D721Med (cell line): ENCODE measurements at places on chromosomes 13 and 19.

DNA sequence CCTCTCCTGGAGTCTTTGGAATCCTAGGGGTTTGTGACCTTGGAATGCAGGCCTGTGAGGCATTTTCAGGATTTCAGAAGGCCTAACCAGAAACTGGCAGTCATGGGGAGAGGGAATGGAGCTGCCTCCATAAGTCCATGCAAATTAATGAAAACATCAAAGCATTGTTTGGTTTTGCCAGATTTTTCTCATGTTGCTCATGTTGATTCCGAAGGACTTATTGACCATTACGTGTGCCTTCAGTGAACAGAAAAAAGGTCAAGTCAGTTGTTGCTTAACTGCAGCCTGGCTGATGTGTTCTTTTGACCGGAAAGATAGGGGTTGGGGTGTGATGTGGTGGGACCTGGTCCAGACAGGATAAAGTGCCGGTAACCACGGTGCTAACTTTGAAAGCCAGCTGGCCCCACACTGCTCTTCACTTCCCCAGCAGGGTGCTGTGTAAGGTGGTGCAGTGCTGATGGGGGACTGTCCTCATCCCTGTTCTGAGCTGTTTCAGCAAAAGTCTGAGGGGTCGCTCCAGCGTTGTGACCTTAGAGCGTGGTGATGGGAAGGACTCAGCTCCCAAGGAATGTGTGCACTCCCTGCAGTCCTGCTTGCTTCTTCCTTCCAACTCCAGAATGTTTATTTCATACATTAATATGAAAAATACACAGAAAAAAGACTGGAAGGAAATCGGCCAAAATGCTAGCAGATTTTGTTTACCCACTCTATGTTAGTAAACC lies 3.5 kb downstream of the RNF113B start:
- no peak for DNase-seq

DNA sequence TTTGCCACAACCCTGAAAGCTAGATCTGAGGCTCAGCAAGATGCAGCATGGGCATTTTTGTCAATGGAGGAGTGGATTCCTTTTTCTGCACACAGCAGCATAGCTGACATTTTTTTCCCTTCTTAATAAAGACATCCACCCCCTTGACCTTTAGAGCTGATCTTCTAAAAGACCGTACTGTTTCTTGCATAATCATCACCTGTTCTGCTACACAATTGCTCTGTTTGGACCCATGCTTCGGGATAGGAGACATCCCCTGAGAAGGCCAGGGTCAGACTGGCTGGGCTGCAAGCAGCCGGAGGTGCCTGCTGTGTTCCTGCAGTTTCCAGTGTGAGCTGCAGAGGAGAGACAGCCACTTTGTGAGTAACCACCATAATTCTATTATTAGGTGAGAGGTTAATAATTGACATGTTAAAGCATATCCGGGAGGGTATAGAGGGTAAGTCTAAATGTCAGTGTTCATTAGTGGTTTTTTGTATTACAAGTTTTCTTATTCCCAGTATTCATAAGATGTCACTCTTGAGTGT lies 108.5 kb upstream of the C1QTNF9B start:
- no peak for DNase-seq

- no peak for DNase-seq
Observed at GRCh38 chr19:2982983-2983350, 5.6 kb downstream of the TLE6 start.

- DNase-seq, result no peak
Observed at GRCh38 chr19:51063664-51064063, 1.2 kb downstream of the KLK13 start.

DNA sequence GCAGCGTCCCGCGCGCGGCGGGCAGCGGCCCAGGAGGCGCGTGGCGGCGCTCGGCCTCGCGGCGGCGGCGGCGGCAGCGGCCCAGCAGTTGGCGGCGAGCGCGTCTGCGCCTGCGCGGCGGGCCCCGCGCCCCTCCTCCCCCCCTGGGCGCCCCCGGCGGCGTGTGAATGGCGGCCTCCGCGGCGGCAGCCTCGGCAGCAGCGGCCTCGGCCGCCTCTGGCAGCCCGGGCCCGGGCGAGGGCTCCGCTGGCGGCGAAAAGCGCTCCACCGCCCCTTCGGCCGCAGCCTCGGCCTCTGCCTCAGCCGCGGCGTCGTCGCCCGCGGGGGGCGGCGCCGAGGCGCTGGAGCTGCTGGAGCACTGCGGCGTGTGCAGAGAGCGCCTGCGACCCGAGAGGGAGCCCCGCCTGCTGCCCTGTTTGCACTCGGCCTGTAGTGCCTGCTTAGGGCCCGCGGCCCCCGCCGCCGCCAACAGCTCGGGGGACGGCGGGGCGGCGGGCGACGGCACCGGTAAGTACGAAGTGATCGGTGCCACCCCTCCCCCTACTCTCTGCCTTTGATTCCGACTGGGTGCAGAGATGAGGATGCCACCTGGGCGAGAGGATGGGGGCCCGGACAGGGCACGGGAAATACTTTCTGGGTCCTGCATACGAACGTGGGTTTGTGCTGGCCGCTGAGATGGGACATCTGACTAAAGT lies 874 bp downstream of the TRIM28 start:
- DNase-seq, result peak; percentile 49

DNA sequence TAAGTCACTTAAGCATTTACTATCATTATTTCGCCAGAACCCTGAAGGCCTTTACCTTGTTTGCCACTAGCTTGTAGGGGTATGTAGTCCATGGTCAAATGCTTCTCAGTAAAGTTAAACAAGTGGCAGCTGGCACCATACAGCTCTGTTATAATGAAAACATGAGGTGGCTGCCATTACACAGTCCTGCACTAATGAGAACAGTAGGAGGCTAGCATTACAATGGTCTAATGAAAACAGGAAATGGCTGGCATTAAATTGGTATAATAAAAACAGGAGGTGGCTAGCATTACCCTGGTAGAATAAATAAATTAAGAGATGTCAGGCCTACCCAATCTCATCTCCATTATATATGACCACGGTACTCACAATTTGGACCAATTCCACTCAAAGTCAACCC lies 107.5 kb downstream of the PCDH17 start:
- no peak for DNase-seq

DNA sequence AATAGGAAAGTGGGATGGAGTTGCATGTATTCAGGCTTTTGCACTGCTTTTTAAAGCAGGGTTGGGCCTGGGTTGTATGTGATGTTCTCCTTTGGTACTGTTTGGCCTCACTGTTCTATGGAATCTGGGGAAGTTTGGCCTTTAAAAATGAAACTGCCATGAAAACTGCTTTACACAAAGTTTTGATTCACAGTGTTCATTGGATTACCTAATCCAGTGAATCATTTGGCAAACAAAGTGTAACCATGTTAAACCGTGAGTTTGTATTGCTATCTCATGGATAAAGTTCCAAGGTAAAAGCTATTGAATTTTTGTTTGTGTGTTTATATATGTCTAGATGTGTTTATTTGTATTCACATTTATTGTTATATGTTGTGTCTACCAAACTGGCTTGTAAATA lies 1658.6 kb downstream of the OLFM4 start:
- no peak for DNase-seq

DNA sequence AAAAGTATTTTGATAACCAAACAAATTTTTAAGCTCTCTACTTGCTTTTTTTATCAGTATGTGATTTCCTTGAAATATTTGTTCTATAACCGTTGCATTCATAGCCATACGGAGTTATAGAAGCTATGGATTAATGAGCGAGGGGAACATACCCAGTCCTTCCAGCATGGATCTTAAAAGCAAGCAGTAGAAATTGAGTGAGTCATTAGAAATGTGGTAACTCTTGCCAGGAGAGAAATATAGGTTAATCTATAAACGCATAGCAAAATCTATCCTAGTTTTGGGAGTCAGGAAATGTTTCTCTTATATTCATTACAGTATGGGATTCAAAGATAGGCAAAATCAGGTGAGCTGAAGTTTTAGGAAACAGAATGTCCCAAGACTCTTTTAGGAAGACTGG lies 507.4 kb downstream of the DACH1 start:
- no peak for DNase-seq

- DNase-seq, result no peak
Observed at GRCh38 chr19:3590991-3591659, 5.8 kb downstream of the GIPC3 start.

GRCh38 chr13:112964971-112965492 lies 4.0 kb upstream of the MCF2L start:
- no peak for DNase-seq

- DNase-seq, result no peak
Observed at GRCh38 chr19:12202250-12202649, 39.4 kb downstream of the ZNF136 start.

DNA sequence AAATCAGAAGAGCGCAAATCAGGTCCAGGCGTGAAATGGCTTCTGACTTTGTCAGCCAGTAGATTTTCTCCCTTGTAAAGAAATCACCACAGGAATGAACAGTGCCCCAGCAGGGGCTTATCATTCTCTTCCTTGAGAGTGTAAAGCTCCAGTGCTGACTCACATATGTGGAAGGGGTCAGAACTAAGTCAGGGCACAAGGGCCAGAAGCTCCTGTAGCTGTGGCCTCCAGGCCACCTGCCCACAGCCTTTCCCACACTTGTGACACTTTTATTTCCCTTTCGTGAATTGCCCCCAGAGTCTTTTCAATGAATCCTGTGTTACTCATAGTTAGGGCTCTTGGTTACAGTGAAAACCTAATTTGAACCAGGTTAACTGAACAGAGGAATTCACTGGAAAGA lies 99.6 kb downstream of the SUCLA2 start:
- no peak for DNase-seq

GRCh38 chr19:15733895-15734294 lies 3.9 kb upstream of the OR10H3 start:
- DNase-seq, result no peak

DNA sequence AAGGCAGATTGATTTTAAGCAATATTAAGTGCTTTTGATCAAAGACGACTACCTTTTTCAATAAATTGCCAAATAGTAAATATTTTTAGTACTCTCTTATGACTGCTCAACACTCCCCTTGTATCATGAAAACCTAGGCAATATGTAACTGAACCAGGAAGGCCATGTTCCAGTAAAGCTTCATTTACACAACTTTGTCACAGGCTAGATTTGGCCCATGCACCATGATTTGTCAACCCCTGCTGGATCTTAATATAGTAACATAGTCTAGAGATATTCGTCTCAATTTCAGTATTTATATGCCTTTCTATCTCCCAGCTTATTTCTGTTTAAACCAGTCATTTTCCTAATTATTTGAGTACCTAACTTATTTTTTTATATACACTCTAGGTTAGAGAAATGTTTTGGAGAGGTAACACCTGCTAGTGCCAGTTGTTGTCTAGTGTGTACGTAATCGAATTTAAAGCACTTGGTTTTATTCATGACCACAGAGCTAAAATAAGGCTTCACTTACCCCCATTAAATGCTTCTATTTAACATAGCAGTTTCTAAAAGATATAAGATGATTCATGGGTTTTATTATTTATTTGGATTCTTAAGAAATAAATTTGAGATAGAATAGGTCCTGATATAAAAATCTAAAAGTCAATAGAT lies 21.0 kb downstream of the TPP2 start:
- no peak for DNase-seq

- no peak for DNase-seq
Observed at GRCh38 chr19:5809053-5809452, 4.2 kb downstream of the NRTN start.

DNA sequence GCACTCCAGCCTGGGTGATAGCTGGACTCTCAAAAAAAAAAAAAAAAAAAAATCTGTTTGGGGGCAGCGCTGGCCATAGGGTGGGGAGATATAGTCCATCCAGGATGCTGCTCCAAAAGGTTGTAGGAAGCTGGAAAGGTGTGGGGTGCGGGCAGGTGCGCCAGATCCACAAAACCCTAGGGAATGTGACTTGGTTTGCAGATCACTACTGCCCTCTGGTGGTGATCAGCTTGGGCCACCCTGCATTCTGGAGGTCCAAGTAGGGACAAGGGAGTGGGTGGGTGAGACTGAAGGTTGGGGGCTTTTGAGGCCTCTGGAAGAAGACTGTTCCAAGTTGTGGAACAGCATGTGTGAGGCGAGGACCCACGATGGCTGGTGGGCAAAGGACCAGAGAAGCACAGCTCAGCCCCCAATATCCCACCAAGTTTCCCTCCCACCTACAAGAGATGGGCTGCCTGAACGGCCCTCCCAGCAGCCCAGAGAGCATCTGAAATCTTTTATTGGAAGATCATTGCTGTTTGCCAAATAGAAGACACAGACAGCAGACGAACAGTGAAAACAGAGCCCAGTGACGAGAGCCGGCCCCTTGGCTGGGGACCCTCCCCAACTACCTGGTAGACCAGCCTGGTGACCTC lies 10.4 kb upstream of the TYK2 start:
- no peak for DNase-seq

- DNase-seq, result no peak
Observed at GRCh38 chr13:31199527-31199848, 287 bp upstream of the B3GLCT start.

DNA sequence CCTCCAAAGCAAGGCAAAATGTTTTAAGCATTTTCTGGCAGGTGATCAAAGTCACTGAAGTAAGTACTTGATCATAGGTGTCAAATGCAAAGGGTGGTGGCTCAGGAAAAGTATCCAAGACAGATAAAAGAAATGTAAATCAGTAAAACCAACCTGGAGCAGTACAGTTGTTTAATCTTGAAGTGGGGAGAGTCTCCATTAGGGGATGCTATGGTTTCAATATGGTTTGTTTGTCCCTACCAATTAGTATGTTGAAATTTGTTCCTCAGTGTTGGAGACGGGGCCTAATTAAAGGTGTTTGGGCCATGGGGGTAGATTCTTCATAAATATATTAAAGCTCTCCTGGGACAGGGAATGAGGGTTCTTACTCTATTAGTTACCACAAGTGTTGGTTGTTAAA lies 1781.7 kb upstream of the PRR20A start:
- DNase-seq, result no peak

DNA sequence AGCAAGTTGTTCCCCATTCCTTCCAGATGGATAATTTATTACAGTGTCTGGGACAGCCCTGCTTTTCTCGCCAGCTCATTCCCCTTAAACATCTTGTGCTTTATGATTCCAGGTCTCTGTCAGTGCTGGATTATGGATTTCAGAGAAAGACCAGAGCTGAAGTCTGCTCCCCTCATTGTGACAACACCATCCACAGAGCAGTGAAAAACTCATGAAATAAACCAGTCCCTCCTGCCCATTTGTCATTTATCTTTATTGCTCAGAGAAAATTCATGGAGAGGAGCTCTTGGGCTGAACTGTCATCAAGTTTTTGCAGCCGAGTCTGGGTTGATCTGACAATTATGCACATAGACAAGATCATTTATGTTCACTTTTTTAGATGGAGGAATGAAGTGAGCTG lies 92.7 kb upstream of the GPR12 start:
- no peak for DNase-seq

- DNase-seq, result no peak
Observed at GRCh38 chr19:3513229-3514140, 7.4 kb downstream of the FZR1 start.

DNA sequence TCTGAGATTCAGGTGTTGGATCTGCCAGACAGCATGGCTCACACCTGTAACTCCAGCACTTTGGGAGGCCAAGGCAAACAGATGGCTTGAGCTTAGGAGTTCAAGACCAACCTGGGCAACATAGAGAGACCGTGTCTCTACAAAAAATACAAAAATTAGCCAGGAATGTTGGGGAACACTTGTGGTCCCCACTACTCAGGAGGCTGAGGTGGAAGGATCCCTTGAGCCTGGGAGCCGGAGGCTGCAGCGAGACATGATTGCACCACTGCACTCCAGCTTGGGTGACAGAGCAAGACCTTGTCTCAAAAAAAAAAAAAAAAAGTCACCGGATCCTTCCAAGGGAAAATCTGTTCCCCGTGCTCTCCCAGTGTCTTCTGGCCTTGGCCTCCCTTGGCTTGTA lies 109.2 kb downstream of the IRS2 start:
- no peak for DNase-seq

- DNase-seq, result no peak
Observed at GRCh38 chr19:7654401-7654800, 14.4 kb upstream of the RETN start.
